ENCODE measurements at places on chromosomes 2 and 18.
A peak's percentile ranks its signal among the peaks of the same experiment; 100 is the strongest.

GRCh38 chr2:21633911-21634310, 510.1 kb downstream of the TDRD15 start:
- no peak for DNase-seq

DNA sequence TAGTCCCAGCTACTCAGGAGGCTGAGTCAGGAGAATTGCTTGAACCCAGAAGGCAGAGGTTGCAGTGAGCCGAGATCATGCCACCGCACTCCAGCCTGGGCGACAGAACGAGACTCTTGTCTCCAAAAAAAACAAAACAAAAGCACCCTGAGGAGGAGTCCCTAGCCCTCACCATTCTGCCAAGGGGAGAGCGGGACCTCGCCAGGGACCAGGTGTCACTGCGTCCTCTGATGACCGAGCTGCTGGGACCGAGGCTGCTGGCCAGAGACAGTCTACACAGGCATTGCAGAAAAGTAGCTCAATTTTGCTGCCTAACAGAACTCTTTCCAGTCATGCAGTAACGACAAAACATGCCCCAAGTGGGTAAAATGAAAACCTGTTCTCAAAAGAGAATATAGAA, 18.4 kb downstream of the NCK2 start:
- DNase-seq, result no peak

DNA sequence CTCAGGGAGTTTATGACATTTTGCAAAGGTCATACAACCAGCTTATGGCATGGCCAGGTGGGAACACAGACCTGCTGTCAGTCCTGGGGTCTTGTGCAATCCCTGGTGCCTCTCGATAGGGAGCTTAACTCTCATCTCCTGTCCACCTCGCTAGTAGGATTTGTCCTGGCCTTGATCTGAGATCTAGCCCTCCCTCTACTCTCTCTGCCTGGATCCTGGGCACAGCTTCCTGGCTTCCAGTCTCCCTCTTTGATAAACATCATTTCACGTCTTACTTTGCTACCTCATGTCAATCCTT, 13.8 kb downstream of the GALR1 start:
- no peak for DNase-seq

- no peak for DNase-seq
Observed at GRCh38 chr2:62504657-62505056, 1.3 kb downstream of the TMEM17 start.

GRCh38 chr2:66269166-66269565, 165.8 kb upstream of the MEIS1 start:
- DNase-seq, result no peak

DNA sequence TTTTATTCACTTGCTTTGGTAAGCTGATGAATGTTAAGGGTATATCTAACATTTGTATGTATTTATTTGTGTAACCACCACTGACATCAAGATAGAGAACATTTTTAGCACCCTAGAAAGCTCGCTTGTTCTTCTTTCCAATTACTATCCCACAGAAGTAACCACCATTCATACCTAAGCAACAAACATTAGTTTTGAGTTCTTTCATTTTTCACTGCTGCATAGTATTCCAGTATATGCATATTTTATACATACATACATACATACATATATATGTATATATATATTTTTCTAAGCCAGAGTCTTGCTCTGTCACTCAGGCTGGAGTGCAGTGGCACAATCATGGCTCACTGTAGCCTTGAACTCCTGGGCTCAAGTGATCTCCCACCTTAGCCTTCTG, 11.1 kb upstream of the DYM start:
- DNase-seq, result no peak

DNA sequence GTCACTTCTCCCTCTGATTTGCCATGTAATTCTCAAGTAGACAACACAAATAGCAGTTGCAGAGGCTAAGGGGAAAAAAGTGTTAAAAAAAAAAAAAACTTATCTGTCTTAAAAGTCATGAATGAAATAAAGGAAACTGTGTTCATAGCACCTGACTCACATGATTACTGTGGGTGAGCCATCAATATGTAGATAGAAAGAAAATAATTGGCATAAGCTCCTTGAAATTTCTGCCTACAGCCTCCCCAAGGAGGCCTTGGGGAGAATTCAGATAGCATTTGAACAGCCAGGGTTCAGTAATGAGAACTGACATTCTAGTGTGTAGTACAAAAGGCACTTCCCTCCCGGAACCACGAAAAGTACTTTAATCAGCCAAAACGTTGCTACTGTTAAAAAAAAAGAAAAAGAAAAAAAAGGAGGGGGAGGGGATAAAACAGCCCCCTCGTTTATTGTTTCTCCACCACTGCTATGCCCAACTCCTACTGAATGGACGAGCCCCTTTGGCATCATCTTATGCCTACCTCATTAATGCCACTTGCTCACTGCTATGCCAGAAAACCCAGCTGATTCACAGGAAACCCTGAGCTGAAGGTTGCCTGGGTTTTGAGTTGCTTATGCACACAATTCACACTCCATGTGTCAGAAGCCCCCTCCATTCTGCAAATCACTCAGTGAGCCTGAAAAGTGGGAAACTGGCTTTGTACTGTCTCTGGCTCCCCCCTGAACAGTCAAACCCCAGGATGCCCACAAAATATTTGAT, 65.5 kb upstream of the KLF7 start:
- DNase-seq, result no peak

GRCh38 chr2:15094161-15094560, 461.6 kb downstream of the LRATD1 start:
- DNase-seq, result no peak

GRCh38 chr18:62435435-62436031, 87.3 kb upstream of the ZCCHC2 start:
- no peak for DNase-seq

GRCh38 chr2:168780669-168781071, 21.8 kb upstream of the NOSTRIN start:
- no peak for DNase-seq

GRCh38 chr2:80255918-80256781, 48.4 kb downstream of the LRRTM1 start:
- DNase-seq, result peak; percentile 61

DNA sequence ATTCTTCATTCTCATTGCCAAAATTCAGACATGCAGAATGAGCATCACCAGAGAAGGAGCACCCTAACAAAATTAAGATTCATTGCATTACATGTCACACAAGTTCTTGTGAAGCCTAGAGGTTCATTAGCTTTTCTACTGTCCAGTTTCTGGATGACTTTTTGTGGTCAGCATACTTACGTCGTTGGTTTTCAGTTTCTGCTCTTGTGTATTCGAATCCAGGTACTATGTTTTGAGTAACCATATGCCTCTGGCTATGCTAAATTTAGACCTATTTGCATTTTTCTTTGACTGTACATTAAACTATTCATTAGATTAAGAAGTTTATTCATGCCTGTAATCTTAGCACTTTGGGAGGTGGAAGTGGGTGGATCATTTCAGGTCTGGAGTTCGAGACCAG, 251.3 kb downstream of the PARD3B start:
- no peak for DNase-seq

DNA sequence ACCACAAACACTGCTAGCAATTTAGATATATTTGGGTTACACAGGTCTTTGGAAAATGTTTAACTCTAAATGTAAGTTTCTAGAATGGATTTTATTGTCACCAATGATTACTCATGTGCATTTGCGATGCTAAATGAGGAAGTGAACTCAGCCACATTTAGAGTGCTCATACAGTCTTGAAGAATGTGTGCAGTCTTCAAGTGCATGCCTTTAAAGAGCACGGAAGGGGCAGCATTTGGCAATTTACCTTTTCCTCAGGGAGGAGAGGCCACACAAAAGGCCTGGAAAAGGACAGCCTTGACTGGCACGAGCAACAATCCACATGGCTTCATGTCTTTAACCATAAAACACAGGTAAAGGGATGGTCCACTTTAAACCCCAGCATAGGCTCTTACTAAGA, 78.5 kb upstream of the STK17B start:
- DNase-seq, result peak; percentile 83

DNA sequence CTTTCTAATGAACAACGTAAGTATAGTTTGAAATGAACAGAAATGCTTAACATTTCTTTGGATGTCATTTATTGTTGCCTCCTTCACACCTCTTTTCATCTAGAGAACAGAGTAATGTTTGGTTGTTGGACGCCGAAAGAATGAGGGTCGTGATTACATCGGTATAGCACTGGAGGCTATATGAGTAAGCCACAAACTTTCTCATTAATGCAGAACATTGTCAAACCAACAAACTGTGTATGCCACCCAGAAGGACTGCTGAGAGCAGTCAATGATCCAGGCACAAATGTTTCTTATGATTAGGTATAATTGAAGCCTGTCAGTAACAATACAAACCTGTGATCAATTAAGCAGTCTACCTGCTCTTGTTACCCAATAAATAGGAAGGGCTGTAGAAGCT, 1494.7 kb upstream of the NXPH2 start:
- no peak for DNase-seq

GRCh38 chr2:112904883-112905282, 6.1 kb upstream of the IL37 start:
- peak; percentile 29 for DNase-seq

GRCh38 chr2:239116456-239117246, 268.8 kb downstream of the TWIST2 start:
- DNase-seq, result no peak

- peak; percentile 47 for DNase-seq
Observed at GRCh38 chr2:121650315-121650930, 1.2 kb upstream of the CLASP1 start.

- no peak for DNase-seq
Observed at GRCh38 chr18:66694852-66695251, 91.0 kb upstream of the CDH19 start.

DNA sequence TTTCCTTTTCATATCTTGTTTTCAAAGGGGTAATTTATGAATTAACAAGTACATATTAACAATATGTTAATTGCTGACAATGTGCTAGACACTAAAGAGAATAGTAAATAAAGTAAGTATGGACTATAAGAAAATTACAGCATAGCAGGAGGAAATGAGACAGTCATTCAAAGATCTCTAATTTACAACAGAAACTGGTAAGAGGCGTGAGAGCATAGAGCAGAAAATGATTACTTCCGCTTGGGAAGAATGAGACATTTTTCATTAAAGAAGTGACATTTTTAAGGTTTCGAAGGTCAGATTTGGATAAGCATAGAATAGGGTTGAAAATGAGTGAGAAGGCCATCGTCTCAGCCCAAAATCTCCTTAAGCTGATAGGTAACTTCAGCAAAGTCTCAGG, 184.4 kb upstream of the SESTD1 start:
- no peak for DNase-seq

GRCh38 chr2:16002575-16002974, 62.2 kb downstream of the MYCN start:
- DNase-seq, result no peak

DNA sequence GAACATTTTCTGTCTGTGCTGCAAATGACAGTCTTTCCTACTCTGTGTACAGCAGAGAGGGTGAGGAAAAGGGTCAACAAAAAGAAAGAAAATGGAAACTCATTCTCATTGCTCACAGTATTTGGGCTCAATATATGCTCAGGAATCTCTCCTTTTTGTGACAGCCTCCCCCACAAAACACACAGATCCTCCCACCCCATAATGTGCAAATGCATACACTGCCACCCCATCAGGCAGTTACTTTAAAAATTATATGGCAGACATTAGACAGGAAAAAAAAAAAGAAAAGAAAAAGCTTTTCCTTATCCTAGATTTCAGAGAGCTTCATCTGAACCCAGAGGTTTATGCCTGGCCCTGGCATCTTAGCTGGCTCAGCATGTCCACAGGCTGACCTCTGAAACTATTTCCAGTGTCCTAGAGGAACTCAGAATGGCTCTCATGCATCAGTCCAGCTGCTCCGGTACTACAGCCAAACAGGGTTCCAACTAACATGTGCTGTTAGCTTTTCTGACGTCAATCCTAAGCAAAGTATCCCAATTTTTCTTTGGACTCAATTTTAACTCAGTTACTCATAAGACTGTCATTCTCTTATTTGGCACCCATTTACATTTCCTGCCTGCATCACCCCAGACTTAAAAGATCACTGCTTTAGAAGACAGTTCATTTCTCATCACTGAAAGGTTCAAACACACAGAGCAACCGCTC, 105.9 kb downstream of the RBMS1 start:
- DNase-seq, result no peak

GRCh38 chr2:136985044-136985443, 219.7 kb downstream of the THSD7B start:
- DNase-seq, result no peak

DNA sequence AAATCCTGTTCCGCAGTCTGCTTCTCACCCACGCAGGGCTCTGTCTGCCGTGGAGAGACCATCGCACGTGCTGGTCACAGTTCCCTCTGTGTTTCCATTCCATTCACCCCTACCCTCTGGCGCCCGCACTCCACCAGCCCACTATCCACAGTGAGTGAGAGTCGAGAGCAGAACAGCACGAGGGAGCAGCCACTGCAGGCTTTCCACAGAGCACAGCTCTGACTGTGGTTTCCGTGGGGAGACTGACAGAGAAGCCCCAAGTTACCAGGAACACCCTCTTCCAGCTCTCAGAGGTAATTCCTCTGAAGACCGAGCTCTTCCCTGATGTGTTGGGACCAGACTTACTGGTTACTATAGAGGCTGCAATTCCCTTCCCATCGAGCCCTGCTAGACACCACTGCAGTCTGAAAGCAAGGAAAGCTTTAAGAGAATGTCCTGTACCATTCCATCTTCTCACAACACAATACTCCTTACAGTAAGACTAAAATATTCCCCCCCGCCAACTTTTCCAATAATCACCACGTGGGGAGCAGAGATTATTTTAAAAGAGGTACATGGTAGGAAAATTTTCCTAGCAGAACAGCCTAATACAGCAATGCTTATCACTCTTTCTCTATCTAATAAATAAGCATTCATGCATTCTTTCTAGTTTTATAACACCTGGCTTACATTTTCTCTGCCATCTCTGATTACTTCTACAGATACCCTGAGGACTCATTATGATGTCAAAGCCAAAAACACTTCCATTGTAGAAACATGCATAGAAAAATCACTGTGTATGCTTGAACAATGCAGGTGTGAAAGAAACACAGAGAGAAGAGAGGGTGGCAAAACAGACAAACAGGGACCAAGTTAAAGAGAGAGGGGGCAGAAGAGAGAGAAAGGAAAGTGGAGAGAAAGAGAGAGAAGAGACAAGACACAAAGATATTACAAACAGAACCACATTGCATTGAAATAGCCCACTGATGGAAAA, 4.7 kb downstream of the MYT1L start:
- DNase-seq, result no peak

GRCh38 chr2:32248299-32248698, 16.4 kb downstream of the NLRC4 start:
- DNase-seq, result no peak

- no peak for DNase-seq
Observed at GRCh38 chr2:156465573-156465972, 29.4 kb downstream of the GPD2 start.

GRCh38 chr18:63272638-63273037, 46.9 kb downstream of the BCL2 start:
- no peak for DNase-seq

DNA sequence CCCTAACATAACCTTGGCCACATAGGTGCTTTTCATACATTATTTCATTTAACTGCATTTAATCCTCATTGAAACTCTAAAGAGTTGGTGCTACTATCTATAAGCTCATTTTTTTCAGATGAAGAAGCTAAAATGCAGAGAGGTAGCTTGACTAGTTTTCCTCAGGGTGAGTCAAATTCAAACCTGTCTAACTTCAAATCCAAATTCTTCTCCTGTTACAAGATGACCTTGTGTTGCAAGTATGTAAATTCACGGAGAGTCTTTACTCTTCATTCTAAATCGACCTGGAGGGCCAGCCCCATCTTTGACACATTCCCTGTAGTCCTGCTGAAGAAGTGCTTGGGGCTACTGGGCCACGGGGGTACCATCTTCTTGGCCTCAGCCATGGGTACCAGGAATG, 8.2 kb upstream of the SETBP1 start:
- DNase-seq, result no peak

GRCh38 chr2:50995610-50996009, 36.3 kb downstream of the NRXN1 start:
- DNase-seq, result no peak

GRCh38 chr2:100757621-100758394, 62.1 kb upstream of the NPAS2 start:
- no peak for DNase-seq
